Activated naive CD4-positive, alpha-beta T cell treated with anti-CD3 and anti-CD28 coated beads for 36 hours (primary cell): ENCODE measurements at places on chromosomes 5 and 9.

DNA sequence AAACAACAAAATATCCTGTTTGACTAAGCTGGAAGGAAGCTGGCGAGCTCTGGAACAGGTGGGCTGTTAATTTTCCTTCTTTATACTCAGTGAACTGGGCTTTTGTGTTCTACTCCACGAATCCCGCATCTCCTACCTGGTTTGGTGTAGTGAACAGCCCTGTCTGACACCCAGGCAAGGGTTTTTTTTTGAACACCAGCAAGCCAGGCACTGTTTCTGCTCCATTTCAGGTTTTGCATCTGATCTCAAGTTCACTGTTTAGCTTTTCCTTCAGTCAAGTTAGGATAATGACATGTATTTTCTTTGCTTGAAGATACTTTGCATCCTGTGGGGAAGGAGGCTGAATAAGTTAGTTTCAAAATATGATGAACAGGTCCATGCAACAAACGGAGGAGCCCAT lies 204.5 kb downstream of the SEMA6A start:
- peaks cover 31% of the 10 kb centered on the region for H3K4me1 ChIP-seq
- no peaks in the 10 kb centered on the region for H3K27me3 ChIP-seq
- H3K36me3 ChIP-seq, result peaks cover 7% of the 10 kb centered on the region
- no peak overlapping the region for H3K27ac ChIP-seq

GRCh38 chr9:136439481-136440408 lies at the start of gene INPP5E:
TSS of gene INPP5E (minus strand) at chr9:136439845. CDS start at chr9:136439419, 426 bp downstream.
- peaks cover 15% of the 10 kb centered on the region for H3K36me3 ChIP-seq
- H3K27me3 ChIP-seq, result no peaks in the 10 kb centered on the region
- peak within 1 kb of the TSS; percentile 56 for H3K27ac ChIP-seq
- H3K4me1 ChIP-seq, result peaks cover 23% of the 10 kb centered on the region
- peak; percentile 76 for DNase-seq

GRCh38 chr5:172353846-172354245 lies 70.3 kb upstream of the UBTD2 start:
- no peaks in the 10 kb centered on the region for H3K27me3 ChIP-seq
- no peak for DNase-seq
- no peaks in the 10 kb centered on the region for H3K36me3 ChIP-seq
- no peaks in the 10 kb centered on the region for H3K4me1 ChIP-seq

DNA sequence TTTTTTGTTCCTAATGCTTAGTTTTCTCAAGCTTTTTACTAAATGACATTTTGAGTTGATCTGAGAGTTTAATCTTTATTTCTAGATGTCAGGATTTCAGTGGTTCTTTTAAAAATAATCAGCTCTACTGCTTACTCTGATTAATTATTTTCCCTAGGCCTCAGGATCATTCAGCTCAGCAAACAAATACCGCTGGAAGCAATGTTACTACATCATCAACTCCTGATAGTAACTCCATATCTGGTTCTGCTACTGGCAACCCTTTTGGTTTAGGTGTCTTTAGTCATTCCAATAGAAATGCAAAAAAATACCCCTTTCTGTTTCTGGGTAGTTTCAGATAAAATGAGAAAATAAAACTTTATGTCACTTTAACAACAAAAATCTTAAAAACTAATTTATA lies 5.6 kb upstream of the IDNK start:
- no peaks in the 10 kb centered on the region for H3K27me3 ChIP-seq
- H3K4me1 ChIP-seq, result peaks cover 4% of the 10 kb centered on the region
- peaks cover 3% of the 10 kb centered on the region for H3K36me3 ChIP-seq

DNA sequence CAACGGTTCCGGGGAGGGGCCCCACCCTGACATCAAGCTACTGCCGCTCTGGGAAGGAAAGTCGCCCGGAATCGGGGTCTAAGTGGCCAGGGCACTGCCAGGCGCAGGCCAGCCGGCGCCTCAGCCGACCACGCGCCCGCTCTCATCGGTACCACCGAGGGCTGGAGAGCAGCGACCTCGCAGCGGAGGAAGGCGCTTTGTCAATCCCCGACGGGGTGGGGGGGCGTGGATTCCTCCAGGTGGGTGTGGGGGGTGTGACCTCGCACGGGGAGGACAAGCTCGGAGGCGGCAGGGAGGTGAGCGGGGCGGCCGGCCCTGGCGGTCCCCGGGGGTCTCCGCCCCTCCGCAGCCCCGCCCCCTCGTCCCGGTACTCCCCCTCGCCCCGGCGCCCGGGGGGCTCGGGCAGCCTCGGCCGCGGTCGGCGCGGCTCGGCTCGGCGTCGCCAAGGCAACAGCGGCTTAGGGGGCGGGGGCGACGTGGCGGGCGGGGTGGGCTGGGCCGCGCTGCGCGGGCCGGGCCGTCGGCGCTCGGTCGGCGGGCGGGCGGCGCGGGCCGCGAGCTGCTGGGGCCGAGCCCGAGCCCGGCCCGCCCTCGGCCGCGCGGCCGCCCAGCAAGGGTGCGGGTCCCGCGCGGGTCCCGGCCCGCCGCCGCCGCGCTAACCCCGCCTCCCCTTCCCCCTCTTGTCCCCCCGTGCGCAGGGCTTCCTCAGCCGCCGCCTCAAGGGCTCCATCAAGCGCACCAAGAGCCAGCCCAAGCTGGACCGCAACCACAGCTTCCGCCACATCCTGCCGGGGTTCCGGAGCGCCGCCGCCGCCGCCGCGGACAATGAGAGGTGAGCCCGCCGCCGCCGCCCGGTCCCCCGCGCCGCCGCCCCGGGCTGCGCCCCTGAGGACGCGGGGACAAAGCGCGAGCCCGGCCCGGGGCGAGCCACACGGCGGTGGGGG lies 47.5 kb downstream of the DAB2IP start:
- peaks cover 3% of the 10 kb centered on the region for H3K4me1 ChIP-seq
- no peaks in the 10 kb centered on the region for H3K36me3 ChIP-seq
- H3K4me3 ChIP-seq, result peak overlapping the region; percentile 9
- peaks cover 34% of the 10 kb centered on the region for H3K27me3 ChIP-seq

DNA sequence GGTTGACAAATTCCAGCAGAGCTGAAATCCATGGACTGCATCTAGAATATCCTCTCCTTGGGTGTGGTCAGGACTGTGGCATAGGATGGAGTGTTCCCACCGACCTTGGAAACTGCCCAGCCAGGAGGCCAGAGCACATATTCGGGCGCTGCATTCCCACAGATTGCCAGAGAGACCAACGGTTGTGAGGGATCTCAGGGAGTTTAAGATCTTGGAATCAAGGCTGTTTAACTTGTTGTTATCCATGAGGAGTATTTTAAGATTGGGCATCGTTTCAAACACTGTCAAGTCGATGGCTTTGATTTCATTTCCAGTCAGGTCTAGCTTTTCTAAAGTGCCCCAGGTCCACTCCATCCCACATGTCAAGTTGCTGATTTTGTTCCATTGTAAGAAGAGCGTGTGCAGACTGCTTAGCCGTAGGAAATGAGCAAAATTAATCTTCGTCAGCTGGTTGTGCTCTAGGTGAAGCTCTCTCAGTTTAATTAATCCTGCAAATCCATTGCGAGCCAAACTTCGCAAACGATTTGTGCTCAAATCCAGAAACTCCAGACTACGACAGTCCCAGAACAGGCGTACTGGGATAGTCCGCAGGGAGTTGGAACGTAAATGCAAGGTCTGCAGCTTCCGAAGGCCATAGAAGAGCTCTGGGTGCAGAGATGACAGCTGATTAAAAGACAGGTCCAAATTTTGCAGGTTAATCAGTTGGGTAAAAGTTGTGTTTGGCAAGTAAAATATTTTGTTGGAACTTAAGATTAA lies 1.5 kb downstream of the LRRTM2 start:
- peaks cover 16% of the 10 kb centered on the region for H3K4me1 ChIP-seq
- H3K27me3 ChIP-seq, result peaks cover 31% of the 10 kb centered on the region
- no peak overlapping the region for H3K4me3 ChIP-seq
- H3K36me3 ChIP-seq, result no peaks in the 10 kb centered on the region
- no peak overlapping the region for H3K27ac ChIP-seq
- no peak for DNase-seq

GRCh38 chr5:39158786-39159185 lies 60.6 kb downstream of the FYB1 start:
- DNase-seq, result no peak
- H3K36me3 ChIP-seq, result no peaks in the 10 kb centered on the region
- H3K27me3 ChIP-seq, result no peaks in the 10 kb centered on the region
- H3K27ac ChIP-seq, result peak overlapping the region; percentile 70

DNA sequence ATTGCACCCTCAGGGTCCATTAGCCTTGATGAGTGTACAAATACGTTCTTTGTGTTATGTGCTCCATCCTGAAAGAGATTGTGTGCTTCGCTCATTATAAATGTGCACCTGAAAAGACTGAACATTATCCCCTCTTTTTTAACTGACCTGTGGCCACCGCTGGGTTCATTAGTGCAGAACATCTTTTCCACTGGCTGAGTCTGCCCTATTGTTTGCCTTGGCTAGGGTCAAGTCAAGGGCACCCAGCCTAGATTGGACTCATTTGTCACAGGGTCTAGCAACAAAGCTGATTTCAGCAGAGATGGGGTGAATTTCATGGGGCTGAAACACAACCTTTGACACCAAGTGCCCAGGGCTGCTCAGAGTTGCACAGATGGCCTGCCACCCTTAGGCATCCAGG lies 764.1 kb upstream of the ARRDC3 start:
- no peaks in the 10 kb centered on the region for H3K4me1 ChIP-seq
- no peak for DNase-seq
- no peaks in the 10 kb centered on the region for H3K27me3 ChIP-seq
- no peaks in the 10 kb centered on the region for H3K36me3 ChIP-seq

DNA sequence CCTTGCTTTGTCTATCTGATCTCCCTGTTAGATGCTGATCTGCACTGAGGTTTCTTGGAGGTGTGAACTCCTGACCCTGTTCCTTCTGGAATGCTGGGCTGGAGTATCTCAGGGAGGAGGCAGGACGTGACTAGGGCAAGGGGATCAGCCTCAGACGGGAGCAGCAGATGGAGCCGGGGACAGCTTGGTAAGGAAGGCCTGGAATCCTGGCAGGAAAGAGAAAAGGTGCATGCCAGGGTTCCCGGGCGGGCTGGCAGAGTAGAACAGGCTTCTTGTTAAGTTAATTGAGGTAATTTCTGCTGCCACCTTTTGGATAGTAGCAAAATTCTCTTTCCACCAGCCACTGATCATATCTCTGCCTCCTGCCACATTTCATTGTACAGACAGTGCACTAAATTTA lies 180.9 kb downstream of the ZNF462 start:
- DNase-seq, result no peak
- H3K4me3 ChIP-seq, result no peak overlapping the region
- H3K4me1 ChIP-seq, result no peaks in the 10 kb centered on the region
- no peak overlapping the region for H3K27ac ChIP-seq

GRCh38 chr5:6730407-6730806 lies 17.2 kb downstream of the TENT4A start:
- H3K4me1 ChIP-seq, result peaks cover 91% of the 10 kb centered on the region
- H3K4me3 ChIP-seq, result no peak overlapping the region
- H3K36me3 ChIP-seq, result peaks cover 7% of the 10 kb centered on the region
